Right lung (tissue), 10 donors: ENCODE measurements at places on chromosomes 7 and 10. TPM values are rescaled to one million over a fixed set of nuclear protein-coding genes. Genes with fewer than 3 reads are reported as not detected.
A peak's percentile ranks its signal among the peaks of the same experiment; 100 is the strongest.

DNA sequence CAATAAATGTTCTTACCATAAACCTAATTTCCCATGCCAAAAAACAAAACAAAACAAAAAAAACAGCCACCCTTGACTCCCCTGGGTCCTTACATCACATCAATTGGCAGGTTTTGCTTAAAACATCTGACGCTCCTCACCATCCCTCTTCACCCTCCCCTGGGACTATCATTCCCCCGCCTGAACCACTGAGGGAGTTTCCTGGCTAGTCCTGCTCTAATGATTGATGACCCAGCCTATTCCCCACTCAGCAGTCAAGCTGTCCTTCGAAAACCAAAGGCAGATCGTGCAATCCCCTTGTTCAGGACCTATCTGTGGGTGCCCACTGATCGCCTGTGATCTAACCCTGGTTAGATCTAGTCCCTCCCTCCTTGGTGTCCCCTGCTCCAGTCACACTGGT is 11.2 kb upstream of the FRMPD2 start:
- no peak for DNase-seq

DNA sequence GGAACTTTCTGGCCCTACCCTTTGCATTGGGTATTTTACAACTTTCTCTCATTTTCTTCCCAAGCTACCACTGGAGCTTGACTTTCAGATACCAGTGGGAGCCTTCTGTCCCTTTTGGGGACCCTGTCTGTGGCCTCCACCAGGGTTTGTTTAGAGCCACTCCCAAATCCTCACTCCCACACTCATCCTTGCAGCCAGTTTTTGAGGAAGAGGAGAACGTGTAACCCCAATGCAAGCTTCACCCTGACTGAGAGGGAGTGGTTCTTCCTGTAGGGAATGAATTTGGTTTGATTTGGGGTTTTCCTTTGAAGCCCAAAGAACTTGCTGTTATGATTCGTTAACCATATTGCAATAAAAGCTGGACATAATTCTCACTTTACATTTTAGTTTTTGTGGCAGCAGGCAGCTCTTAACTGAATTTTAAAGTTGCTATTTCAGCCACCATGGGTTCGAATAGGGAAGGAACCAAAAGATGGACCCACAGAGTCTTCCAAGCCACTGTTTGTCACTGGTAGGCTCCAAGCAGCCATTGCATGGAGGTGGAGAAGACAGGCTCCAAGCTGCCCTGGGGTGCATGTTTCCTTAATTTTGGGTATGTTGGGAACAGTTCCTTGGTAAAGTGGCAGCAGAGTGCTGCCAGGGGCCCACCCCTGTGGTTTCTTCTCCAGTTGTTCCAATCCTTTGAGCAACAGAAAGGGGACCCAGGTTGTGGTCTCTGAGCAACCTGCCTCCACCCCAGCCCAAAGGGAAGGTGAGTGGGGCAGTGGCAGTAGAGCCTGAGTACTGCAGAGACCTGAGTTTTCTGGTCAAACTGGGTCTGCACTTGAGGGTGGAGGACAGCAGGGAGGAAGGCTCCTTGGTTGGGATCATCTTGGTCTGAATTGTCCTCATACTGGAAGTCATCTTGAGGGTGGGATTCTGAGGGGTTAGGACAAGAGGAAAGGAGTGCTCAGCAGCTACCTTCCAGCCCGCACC is 5.1 kb downstream of the EVX1 start:
- no peak for DNase-seq

GRCh38 chr7:146345251-146345650 is 228.7 kb downstream of the CNTNAP2 start:
- DNase-seq, result no peak

- peak; percentile 15 for DNase-seq
These were observed 179.2 kb upstream of the MBL2 start for GRCh38 chr10:52951824-52952223.

- DNase-seq, result peak; percentile 20
These were observed 66.1 kb upstream of the AQP1 start for GRCh38 chr7:30845426-30846135.

Gene MAT1A
- 0.76 TPM for polyA plus RNA-seq

Gene CCAR1
- 215 TPM for polyA plus RNA-seq
